ENCODE measurements at places on chromosomes 5 and 9. TPM values are rescaled to one million over a fixed set of nuclear protein-coding genes. Genes with fewer than 3 reads are reported as not detected.

Gene BRD9
- 42.3 TPM for total RNA-seq

Gene IFNK
- not detected for total RNA-seq

Gene FOXD4L6
- total RNA-seq, result not detected

Gene PCDHA12
- not detected for total RNA-seq

Gene DNM1
- 86.0 TPM for total RNA-seq

Gene SLC1A3
- total RNA-seq, result 8.3 TPM

Gene BDP1
- total RNA-seq, result 22.5 TPM

Gene PCDHA1
- total RNA-seq, result not detected

Gene TTC23L
- total RNA-seq, result under 0.01 TPM

Gene SLC46A2
- total RNA-seq, result not detected

Gene SPINK7
- not detected for total RNA-seq

Measured in smooth muscle cell of trachea (primary cell).